OCI-LY7 (cell line): ENCODE measurements at places on chromosomes 2 and 18. TPM values are rescaled to one million over a fixed set of nuclear protein-coding genes. Genes with fewer than 3 reads are reported as not detected.

- DNase-seq: peak; percentile 45
These were observed 925 bp downstream of the SESTD1 start for GRCh38 chr2:179263446-179264367.

DNA sequence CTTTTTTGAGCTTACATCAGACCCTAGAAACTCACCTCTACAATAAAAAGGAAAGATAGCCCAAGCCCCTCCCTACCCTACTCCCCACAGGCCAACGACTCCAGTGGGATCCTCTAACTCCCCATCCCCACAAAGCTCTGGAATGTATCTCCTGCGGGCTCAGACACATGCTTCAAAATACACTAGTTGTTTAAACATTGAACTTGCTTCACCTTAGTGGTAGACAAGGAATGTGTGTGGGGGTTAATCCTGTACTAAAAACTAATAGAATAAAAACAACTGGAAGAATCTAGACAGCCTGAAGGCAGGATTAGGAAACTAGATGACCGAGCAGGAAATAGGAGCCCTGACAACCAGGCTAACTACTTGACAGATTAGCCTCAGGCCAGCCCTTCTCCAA is 211.5 kb downstream of the SUCLG1 start:
- DNase-seq: no peak

- no peak for DNase-seq
These were observed 59.2 kb upstream of the PEX13 start for GRCh38 chr2:60958361-60958760.

GRCh38 chr2:230677201-230677946 is 35.3 kb upstream of the CAB39 start:
- DNase-seq: no peak

GRCh38 chr2:241274127-241274526 is 41.3 kb downstream of the HDLBP start:
- DNase-seq: no peak

GRCh38 chr2:43129676-43130547 is 96.5 kb downstream of the ZFP36L2 start:
- no peak for DNase-seq

- no peak for DNase-seq
These were observed 42.3 kb downstream of the SLC38A11 start for GRCh38 chr2:164913011-164913410.

- DNase-seq: no peak
These were observed 308.1 kb upstream of the CYRIA start for GRCh38 chr2:16973586-16974286.

- DNase-seq: no peak
These were observed 62.8 kb downstream of the HDAC4 start for GRCh38 chr2:239337877-239338484.

DNA sequence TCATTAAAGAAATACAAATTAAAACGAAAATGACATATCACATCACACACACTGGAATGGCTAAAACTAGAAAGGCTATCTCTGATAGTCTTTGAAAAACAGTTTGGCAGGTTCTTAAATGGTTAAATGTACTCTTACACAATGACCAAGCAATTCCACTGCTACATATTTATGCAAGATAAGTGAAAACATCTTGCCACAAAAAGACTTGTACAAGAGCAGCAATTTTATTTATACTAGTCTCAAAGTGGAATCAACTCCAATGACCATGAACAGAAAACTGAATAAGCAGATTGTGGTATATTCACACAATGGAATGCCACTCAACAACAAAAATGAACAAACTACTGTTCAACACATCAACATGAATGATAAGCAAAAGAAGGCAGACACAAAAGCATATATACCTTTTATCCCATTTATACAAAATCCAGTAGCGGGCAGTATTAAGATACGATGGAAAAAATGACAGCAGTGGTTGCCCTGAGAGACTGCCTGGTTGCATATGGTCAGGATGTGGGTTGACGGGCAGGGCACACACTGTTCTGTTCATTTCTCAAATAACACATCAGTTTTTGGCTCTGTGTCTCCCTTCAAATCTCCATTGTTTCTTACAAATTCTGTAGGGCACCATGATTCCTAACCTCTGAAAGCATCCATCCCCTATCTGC is 25.4 kb downstream of the SP100 start:
- DNase-seq: peak; percentile 15

- no peak for DNase-seq
These were observed 8.5 kb downstream of the STAM2 start for GRCh38 chr2:152167065-152167464.

DNA sequence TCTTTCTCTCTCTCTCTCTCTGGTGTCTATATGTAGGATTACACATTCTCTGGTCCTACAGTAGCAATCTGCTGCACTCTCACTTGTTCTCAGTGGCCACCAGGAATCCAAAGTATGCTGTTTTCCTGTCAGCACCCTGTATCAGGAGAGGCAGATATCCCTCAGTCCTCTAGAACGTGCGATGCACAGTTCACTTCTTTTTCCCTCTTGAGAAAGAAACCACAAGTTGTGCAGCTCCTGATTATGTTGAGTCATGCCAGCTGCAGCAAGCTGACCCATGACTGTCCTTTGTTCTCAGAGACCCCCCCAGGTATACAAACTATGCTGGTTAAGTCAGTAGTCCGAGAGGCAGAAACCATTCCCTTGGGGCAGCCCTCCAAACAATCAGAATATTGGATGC is 54.6 kb downstream of the LANCL1 start:
- DNase-seq: no peak

- DNase-seq: no peak
These were observed 1.6 kb upstream of the RBM45 start for GRCh38 chr2:178110681-178111080.

DNA sequence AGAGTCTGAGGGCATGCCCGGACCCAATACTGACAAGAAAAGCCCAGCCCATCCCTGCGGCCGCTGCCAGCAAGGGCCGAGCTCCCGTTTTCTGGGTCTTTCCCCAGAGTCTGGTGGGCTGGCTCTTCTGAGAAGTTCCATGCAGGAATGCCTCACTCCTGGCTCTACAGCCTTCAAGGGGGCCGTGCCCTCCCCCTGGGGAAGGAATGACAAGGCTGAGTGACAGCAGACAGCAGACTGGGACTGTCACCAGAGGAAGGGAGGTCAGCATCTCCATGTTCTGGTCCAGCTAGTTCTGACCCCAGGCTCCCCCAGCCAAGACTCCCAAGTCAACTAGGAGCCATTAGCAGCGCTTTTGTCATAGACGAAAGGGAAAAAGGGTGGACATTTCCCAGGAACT is 13.0 kb upstream of the SEMA4C start:
- no peak for DNase-seq

GRCh38 chr2:121855510-121855909 is 100.1 kb downstream of the TSN start:
- DNase-seq: no peak

- DNase-seq: no peak
These were observed 337.3 kb downstream of the CBLN2 start for GRCh38 chr18:72206814-72207213.

DNA sequence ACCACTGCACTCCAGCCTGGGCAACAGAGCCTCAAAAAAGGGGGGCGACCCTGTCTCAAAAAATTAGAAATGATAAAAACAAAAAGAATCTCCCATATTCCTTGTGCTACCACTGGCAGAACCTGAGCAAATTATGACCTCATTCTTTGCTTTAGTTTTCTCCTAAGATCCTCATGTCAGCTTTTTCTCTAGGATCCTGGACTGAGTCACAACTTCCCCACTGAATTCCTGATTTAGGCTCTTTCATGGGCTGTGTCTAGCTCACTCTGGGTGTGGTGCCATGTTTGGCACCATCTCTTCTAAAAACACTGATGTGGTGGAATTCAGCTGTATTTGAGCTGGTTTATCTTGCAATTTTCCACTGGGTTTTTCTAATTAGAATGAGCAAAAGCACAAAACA is 37.1 kb downstream of the EXOC6B start:
- no peak for DNase-seq

DNA sequence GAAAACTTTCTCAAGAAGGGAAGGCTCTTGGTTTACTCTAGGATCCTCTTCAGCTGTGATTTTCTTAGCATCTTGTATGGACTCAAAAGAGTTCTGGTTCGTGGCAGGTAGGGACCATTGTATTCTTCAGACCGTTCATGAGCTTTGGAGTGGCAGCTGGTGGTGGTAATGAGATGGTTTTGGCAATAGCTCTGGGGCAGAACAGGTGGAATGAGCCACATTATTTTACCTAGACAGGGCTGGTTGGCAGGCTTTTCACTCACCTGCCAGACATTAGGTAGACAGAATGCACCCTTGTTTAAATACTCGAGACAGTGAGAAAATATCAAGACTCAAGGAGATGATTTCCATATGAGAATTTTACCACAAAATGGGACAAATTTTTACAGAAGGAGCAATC is 26.2 kb upstream of the MGAT5 start:
- no peak for DNase-seq

DNA sequence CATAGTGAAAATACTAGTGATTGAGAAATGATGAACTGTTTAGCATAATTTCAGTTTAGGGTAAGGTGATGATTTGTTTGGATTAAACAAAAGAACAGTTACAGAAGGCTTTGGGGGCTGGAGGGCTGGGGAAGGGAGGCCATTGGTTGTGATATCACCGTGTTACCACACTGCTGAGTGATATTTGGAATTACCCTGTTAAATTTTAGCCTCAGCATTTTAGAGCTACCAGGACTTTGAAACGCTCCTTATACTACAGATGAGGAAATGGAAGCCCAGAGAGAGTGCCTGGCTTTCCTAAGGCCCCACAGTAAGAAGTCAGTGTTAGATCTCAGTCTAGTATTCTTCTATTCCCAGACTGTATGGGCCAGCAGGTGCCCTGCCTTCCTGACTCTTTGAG is 15.6 kb downstream of the ARHGEF33 start:
- no peak for DNase-seq

- DNase-seq: no peak
These were observed 56.7 kb downstream of the ABCB11 start for GRCh38 chr2:168974428-168974827.

- no peak for DNase-seq
These were observed 64.7 kb downstream of the CCDC148 start for GRCh38 chr2:158391876-158392275.

- DNase-seq: peak; percentile 51
These were observed 27.6 kb downstream of the RNU4ATAC start for GRCh38 chr2:121558329-121558728.

The AQP12B gene
- total RNA-seq: not detected in 2 replicates

The STAT4 gene
- total RNA-seq: not detected in 2 replicates

The WDCP gene
- 21.0 and 22.8 TPM in 2 replicates for total RNA-seq

The NRP2 gene
- total RNA-seq: 2.1 and 2.6 TPM in 2 replicates

The HOXD1 gene
- not detected in 2 replicates for total RNA-seq

The MRO gene
- 0.46 TPM in 2 replicates for total RNA-seq

The MYO1B gene
- not detected in 2 replicates for total RNA-seq

The CTAGE1 gene
- total RNA-seq: not detected in 2 replicates

The TUBB8B gene
- not detected in 2 replicates for total RNA-seq

The CNRIP1 gene
- total RNA-seq: not detected in 2 replicates

The SGPP2 gene
- total RNA-seq: not detected in 2 replicates

The DNER gene
- not detected in 2 replicates for total RNA-seq

The RAX gene
- not detected in 2 replicates for total RNA-seq

The ANKRD29 gene
- total RNA-seq: not detected in 2 replicates

The CYS1 gene
- 0.17 and 0.68 TPM in 2 replicates for total RNA-seq

The TLX2 gene
- total RNA-seq: not detected in 2 replicates
